ENCODE measurements at places on chromosomes 3 and 15. TPM values are rescaled to one million over a fixed set of nuclear protein-coding genes. Genes with fewer than 3 reads are reported as not detected.

Gene CEP152
- 36.1 TPM for total RNA-seq

DNA sequence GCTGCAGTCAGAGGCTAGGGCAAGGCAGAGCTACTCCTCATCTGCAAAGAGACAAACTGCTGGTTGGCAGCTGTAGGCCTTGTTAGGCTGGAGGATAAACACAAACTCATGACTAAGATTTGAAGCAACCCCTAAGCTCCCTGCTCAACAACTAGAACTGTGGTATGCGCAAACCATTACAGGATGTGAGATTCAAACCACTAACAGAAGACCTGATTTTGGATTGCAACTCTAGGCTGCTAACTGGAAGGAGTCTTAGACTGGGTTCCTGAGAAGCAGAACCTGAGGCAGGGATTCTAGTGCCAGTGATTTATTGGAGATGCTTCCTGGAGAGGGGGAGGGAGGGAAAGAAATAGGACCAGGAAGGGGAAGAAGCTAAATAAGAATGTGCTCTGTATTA lies 22.5 kb downstream of the CCR4 start:
- DNase-seq, result peak; percentile 54
- H3K27me3 ChIP-seq, result no peaks in the 10 kb centered on the region
- peaks cover 53% of the 10 kb centered on the region for H3K36me3 ChIP-seq
- peaks cover 56% of the 10 kb centered on the region for H3K4me1 ChIP-seq
- peak overlapping the region; percentile 78 for H3K27ac ChIP-seq

Gene DNASE1L3
- total RNA-seq, result not detected

Gene WNT5A
- total RNA-seq, result not detected

DNA sequence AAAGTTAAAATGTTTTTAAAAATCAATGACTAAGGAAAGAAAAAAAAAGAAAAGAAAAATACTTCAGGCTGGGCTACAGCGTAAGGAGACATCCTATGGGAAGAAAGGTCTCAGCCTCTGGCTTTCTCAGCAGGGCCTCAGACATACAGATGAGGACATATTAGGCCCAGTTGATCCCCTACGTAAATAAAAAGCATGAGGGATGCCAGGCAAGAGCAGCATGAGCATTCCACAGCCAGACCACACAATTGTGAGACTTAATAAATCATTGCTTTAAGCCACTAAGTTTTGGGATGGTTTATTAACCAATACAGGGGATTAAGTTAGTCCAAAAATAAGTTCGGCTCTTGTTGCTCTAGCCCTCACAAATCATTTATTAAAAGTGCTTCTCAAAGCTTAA lies 394.1 kb upstream of the NECTIN3 start:
- H3K4me1 ChIP-seq, result no peaks in the 10 kb centered on the region
- H3K36me3 ChIP-seq, result no peaks in the 10 kb centered on the region
- H3K4me3 ChIP-seq, result no peak overlapping the region
- DNase-seq, result no peak

Gene FRMD5
- 0.24 TPM for total RNA-seq

Gene LYSMD4
- total RNA-seq, result 7.6 TPM

- no peak for DNase-seq
- peaks cover 36% of the 10 kb centered on the region for H3K36me3 ChIP-seq
- no peak overlapping the region for H3K4me3 ChIP-seq
- no peaks in the 10 kb centered on the region for H3K27me3 ChIP-seq
- peak overlapping the region; percentile 69 for H3K27ac ChIP-seq
Observed at GRCh38 chr3:196803891-196804468, 63.7 kb upstream of the SENP5 start.

GRCh38 chr3:174325834-174326700 lies 533.1 kb upstream of the NAALADL2 start:
- no peaks in the 10 kb centered on the region for H3K4me1 ChIP-seq
- no peak overlapping the region for H3K4me3 ChIP-seq
- H3K27me3 ChIP-seq, result no peaks in the 10 kb centered on the region
- no peak overlapping the region for H3K27ac ChIP-seq
- no peak for DNase-seq

DNA sequence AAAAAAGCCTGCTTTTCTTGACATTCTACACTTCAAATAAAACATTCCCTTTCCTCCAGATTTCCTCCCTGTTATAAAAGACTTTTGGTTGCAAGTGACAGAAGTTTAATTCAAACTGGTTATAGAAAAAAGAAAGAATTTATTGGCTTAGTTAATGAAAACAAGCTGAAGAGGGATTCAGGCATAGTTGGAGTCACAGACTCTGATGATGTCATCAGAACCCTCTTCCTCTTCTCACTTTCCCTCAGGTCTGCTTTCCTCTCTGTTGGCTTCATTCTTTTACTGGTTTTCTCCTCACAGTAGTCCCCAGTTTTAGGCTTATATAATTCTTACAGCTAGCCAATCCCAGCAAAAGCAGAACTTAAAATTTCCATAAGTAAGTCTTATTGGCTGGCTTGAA lies 32.0 kb upstream of the MBNL1 start:
- no peaks in the 10 kb centered on the region for H3K27me3 ChIP-seq
- H3K36me3 ChIP-seq, result peaks cover 4% of the 10 kb centered on the region
- peak overlapping the region; percentile 35 for H3K4me3 ChIP-seq
- peaks cover 80% of the 10 kb centered on the region for H3K4me1 ChIP-seq
- no peak for DNase-seq
- H3K27ac ChIP-seq, result peak overlapping the region; percentile 81

DNA sequence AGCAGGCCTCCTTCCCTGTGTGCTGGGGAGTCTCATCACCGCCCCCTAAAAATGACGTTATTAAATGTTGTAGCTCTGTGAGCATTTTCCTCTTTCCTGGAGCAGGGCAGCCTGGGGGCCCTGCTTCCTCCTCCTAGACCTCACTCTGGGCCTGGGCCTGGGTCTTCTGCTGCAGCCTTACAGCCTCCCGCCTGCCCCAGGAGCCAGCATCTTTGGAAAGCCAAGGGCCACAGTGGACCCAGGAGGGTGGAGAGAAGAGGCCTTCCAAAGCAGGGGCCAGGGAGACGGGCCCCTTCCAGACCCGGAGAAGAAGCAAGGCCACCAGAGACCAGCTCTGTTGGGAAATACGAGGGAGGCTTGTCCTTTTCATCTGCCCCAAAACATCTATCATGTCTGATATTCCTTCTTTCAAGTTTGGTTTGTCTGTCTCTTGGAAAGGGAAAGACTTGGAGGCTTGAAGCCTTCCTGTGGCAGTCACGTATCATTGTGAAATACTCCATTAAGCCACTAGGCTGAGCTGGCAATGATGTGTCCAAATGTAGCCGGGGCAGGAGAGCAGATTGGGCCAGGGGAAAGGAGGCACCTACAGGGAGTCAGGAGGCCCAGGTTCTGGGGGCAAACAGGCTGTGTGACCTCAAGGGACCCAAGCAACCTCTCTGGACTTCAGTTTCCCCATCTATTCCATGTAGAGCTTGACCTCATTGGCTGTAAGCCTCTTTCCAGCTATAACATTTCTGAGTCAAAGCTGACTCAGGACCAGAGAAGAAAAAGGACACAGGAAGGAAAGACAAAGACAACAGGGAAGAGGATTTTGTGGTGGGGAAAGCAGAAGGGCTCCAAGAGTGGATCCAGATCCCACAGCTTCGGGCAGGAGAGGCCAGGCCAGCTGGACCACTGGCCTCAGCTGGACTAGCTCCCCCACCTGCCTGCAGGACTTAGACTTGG lies 31.1 kb downstream of the CYP11A1 start:
- no peaks in the 10 kb centered on the region for H3K27me3 ChIP-seq
- H3K27ac ChIP-seq, result no peak overlapping the region
- H3K4me3 ChIP-seq, result no peak overlapping the region
- DNase-seq, result no peak

Gene TRAT1
- 19.9 TPM for total RNA-seq

Gene CFAP44
- 1.5 TPM for total RNA-seq

- no peaks in the 10 kb centered on the region for H3K4me1 ChIP-seq
- H3K27ac ChIP-seq, result no peak overlapping the region
- H3K36me3 ChIP-seq, result no peaks in the 10 kb centered on the region
- H3K4me3 ChIP-seq, result no peak overlapping the region
Observed at GRCh38 chr15:100772892-100773520, 106.6 kb upstream of the ALDH1A3 start.

Gene SLC12A8
- total RNA-seq, result 1.00 TPM

- no peak for DNase-seq
- no peak overlapping the region for H3K4me3 ChIP-seq
- no peak overlapping the region for H3K27ac ChIP-seq
- H3K4me1 ChIP-seq, result peaks cover 35% of the 10 kb centered on the region
- peaks cover 4% of the 10 kb centered on the region for H3K27me3 ChIP-seq
Observed at GRCh38 chr15:67035886-67036285, 29.5 kb upstream of the SMAD3 start.

DNA sequence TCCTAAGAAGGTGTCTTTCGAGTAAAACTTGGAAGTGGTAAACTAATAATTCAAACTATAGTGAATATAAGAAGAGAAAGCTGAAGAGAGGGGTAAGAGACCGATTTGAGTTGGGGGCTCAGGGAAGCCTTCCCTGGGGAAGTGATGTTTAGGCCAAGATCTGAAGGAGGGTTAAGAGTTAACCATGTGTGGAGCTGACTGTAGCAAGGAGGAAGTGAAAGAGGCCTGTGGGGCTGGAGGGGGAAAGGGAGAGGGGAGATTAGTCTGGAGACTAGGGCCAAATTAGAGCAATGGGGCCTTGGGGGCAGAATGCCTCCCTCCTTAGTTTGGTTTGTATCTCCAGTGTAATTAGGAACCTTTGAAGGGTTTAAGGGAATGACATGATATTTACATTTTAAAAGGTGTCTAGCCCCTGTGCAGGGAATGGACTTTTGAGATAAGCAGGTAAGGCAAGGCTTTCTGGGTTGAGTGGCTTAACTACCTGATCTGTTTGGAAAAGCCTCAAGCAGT lies 2.2 kb downstream of the ZNF592 start:
- DNase-seq, result peak; percentile 35
- H3K27ac ChIP-seq, result peak overlapping the region; percentile 63
- no peaks in the 10 kb centered on the region for H3K27me3 ChIP-seq
- H3K4me1 ChIP-seq, result peaks cover 60% of the 10 kb centered on the region
- peak overlapping the region; percentile 97 for H3K4me3 ChIP-seq
- peaks cover 26% of the 10 kb centered on the region for H3K36me3 ChIP-seq

DNA sequence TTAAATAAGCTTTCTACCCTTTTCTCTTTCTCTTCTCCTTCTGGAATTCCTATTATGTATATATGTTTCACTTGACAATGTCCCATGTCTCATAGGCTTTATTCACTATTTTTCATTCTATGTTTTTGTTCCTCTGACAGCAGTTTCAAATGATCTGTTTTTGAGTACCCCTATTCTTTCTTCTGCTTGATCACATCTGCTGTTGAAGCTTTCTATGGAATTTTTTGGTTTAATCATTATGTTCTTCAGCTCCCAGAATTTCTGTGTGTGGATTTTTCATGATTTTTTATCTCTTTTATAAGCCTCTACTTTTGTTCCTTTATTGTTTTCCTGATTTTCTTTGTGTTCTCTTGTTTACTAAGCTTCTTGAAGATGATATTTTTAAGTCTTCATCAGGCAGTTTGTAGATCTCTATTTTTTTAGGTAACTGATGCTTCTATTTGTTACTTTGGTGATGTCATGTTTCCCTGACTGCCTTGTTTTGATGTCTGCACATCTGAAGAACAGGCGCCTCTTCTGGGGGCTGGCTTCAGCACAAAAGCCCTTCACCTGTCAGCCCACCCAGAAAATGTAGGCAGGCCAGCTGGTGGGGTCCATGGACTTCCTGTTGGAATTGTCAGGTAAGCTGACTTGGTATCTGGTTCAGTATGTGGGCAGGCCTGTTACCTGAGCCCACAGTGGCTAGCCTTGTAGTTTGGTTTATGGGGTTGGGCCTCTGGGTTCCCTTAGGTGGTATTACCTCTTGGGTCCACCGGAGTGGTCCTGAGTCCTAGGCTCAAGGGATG lies 15.8 kb downstream of the FAM227B start:
- no peak overlapping the region for H3K4me3 ChIP-seq
- no peaks in the 10 kb centered on the region for H3K27me3 ChIP-seq
- no peak for DNase-seq
- no peaks in the 10 kb centered on the region for H3K4me1 ChIP-seq
- H3K36me3 ChIP-seq, result peaks cover 29% of the 10 kb centered on the region
- no peak overlapping the region for H3K27ac ChIP-seq

Gene CYP1A2
- total RNA-seq, result not detected

Gene TM6SF1
- 1.9 TPM for total RNA-seq

DNA sequence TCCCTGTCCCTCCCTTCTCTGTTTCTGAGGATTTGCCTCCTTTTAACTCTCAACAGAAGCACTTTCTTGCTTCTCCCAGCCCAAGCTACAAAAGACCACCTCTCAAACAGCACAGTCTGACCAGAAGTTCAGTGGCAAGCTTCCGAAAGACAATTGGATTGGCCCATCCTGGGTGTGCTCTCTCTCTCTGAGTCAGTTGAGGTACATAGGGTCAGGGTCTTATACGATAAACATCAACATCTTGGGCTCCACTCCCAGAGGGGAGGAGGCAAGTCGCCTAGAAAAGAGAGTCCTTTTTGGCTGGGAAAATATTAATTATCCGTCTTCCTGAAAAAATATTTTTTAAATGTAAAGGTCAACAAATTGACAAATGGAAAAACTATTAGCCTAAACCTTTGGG lies 155.8 kb downstream of the TMCO5A start:
- H3K4me3 ChIP-seq, result no peak overlapping the region
- H3K27me3 ChIP-seq, result peaks cover 15% of the 10 kb centered on the region
- H3K36me3 ChIP-seq, result no peaks in the 10 kb centered on the region
- no peak for DNase-seq

- DNase-seq, result no peak
- no peaks in the 10 kb centered on the region for H3K27me3 ChIP-seq
- H3K4me1 ChIP-seq, result peaks cover 5% of the 10 kb centered on the region
- H3K36me3 ChIP-seq, result no peaks in the 10 kb centered on the region
- H3K4me3 ChIP-seq, result no peak overlapping the region
- H3K27ac ChIP-seq, result no peak overlapping the region
Observed at GRCh38 chr3:21330293-21330692, 420.7 kb downstream of the ZNF385D start.

Gene IL17RC
- total RNA-seq, result 0.40 TPM

GRCh38 chr3:71421820-71422566 lies 161.5 kb downstream of the FOXP1 start:
- peak overlapping the region; percentile 85 for H3K27ac ChIP-seq
- H3K27me3 ChIP-seq, result no peaks in the 10 kb centered on the region
- peaks cover 12% of the 10 kb centered on the region for H3K36me3 ChIP-seq
- H3K4me1 ChIP-seq, result peaks cover 84% of the 10 kb centered on the region
- peak; percentile 74 for DNase-seq

DNA sequence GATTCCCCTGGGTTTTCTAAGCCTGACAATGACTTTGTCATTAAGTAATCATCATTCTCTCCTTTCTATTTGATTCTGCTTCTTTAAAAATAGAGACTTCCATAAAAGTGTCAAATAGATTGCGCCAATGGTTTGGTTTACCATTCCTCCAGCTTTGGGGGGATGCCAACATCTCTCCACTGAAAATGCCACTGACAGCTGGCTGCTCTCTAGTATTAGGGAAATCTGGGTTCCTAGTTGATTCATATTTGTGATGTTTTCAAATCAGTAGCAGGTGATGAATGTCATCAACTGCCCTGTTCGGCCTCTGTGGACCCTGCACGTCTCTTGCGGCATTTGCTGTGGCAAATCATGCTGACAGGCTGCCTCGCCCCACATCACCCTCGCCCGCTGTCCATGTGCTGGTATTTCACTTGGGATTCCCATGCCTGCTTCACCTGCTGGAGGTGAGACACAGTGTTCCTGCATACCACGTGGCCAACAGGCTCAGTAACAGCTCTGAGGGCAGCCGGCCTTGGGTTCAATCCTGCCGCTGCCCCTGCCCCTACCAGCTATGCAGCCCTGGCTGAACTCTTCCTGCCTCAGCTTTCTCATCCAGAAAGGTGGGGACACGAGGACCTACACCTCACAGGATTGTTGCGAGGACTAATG lies 28.1 kb downstream of the ZXDC start:
- no peaks in the 10 kb centered on the region for H3K27me3 ChIP-seq
- no peaks in the 10 kb centered on the region for H3K4me1 ChIP-seq
- H3K4me3 ChIP-seq, result no peak overlapping the region
